ENCODE measurements at places on chromosomes 2 and 18.
A peak's percentile ranks its signal among the peaks of the same experiment; 100 is the strongest.

GRCh38 chr2:198297350-198297749 is 493.0 kb downstream of the PLCL1 start:
- no peak for DNase-seq

- no peak for DNase-seq
These were observed 6.1 kb downstream of the RASGRP3 start for GRCh38 chr2:33482518-33482917.

- no peak for DNase-seq
These were observed 45.4 kb upstream of the MYL1 start for GRCh38 chr2:210360412-210360811.

- DNase-seq: peak; percentile 38
These were observed 116.3 kb upstream of the ID2 start for GRCh38 chr2:8565399-8566154.

- DNase-seq: no peak
These were observed 28.9 kb upstream of the BCL2L11 start for GRCh38 chr2:111091811-111092211.

- no peak for DNase-seq
These were observed 172.8 kb downstream of the NRXN1 start for GRCh38 chr2:50859110-50859509.

DNA sequence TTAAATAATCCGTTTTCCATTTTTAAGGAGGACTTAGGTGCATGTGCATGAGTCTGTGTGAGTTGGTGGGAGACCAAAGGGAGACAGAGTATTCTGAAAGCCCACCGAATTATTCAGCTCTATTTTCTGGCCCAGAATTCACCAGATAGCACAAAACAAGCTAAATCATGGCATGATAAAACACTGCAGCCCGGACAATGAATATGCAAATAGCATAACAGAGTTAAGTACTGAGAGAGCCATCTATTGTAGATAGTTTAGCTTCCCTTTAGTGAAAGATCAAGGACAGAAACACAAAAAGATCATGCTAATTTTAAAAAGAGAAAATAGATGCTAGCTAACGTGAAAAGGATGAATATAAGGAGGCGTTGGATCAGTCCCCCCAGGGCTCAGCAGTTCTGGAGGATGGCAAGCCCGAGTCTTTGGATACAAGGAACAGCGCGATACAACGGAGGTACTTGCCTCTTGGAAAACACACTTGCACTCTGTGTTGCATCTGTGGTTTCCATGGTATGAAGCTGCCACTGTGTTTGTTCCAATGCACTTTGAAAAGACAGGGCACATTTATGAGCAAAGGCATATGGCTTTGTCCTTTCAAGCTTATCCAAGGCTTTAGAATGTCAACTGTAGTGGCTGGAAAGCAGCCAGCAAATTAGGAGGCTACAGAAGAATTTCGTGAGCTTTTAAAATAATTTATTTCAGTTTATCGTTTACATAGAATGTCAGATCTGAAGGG is 119.9 kb downstream of the LYPD1 start:
- DNase-seq: no peak

GRCh38 chr2:212797484-212798205 is 259.0 kb upstream of the ERBB4 start:
- DNase-seq: no peak

- DNase-seq: no peak
These were observed 152.5 kb downstream of the NRP2 start for GRCh38 chr2:205834796-205835195.

DNA sequence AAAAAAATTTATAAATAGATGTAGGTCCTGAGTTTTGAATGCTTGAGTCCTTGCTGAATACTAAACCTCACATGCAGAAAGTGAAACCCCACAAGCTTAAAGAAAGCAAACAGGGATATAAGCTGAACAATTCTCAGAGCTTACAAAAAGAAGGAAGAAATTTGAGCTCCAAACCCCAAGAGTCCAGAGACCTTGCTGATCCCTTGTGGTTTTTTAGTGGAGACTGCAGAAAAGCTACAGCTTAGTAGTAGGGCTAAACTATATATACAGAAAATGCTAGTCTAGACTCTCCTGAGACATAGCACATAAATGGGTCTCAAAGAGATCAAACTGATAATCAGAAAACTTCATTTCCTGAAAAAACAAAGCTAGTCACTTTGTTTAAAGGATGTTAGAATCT is 1548.1 kb upstream of the ZEB2 start:
- DNase-seq: no peak

DNA sequence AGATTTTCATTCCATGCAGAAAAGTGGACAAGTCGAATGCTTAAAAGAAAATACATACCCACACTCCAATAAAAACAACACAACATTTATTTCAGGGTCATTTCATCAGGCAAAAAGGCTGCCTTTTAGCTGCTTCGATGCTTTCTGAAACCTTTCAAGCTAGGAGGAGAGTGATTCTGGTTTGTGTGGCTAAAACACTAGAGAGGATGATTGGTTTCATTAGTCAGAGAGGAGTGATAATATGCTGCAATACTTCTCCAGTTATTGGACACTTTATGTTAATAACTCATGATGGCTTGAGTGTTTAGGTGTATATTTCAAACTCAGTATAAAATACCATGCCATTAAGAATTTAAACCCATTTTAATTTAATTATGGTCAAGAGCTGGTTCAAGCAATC is 614.0 kb downstream of the SLC4A3 start:
- no peak for DNase-seq

- no peak for DNase-seq
These were observed 6.7 kb upstream of the UGT1A5 start for GRCh38 chr2:233705911-233706506.

- no peak for DNase-seq
These were observed 84.6 kb upstream of the CDH20 start for GRCh38 chr18:61248589-61248988.

GRCh38 chr18:78001811-78002210 is 752.2 kb downstream of the GALR1 start:
- DNase-seq: no peak

All from activated CD8-positive, alpha-beta memory T cell treated with anti-CD3 and anti-CD28 coated beads, Interleukin-2, amount 50 U/mL, for 48 hours (primary cell).